ENCODE measurements at places on chromosomes 3 and 15. TPM values are rescaled to one million over a fixed set of nuclear protein-coding genes. Genes with fewer than 3 reads are reported as not detected.
A peak's percentile ranks its signal among the peaks of the same experiment; 100 is the strongest.

DNA sequence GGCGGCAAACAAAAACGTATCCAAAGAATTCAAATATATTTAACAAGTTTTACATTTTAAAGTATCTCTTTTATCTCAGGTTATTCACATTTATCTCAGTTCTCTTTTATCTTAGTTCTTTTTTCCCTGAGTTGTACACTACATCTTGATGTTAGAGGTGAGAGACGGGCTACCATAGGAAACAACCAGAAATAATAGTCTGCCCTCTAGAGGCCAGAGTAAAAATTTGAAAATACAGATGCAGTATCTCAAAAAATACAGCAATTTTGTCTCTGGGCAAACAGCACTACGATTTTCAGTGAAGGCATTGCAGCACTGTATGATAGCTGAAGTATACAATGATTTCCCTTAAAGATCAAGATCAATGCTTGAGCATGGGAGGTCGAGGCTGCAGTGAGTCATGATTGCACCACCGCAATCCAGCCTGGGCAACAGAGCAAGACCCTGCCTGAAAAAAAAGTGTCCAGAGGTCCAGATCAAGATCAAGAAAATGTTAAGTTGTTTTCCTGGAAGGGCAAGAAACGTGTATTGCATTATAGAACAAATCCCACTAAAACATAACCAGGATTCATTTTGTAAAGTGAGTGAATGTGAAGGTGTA lies 82.6 kb upstream of the ATP11B start:
- no peaks in the 10 kb centered on the region for H3K27me3 ChIP-seq
- no peak overlapping the region for H3K4me3 ChIP-seq
- DNase-seq, result no peak
- H3K27ac ChIP-seq, result no peak overlapping the region
- H3K36me3 ChIP-seq, result no peaks in the 10 kb centered on the region

GRCh38 chr3:55434789-55435188 lies 52.3 kb downstream of the WNT5A start:
- H3K27ac ChIP-seq, result no peak overlapping the region
- no peaks in the 10 kb centered on the region for H3K27me3 ChIP-seq
- DNase-seq, result peak; percentile 44
- no peaks in the 10 kb centered on the region for H3K4me1 ChIP-seq
- no peak overlapping the region for H3K4me3 ChIP-seq

The SPTSSB gene
- total RNA-seq, result not detected

GRCh38 chr3:114758831-114759699 lies 388.0 kb downstream of the ZBTB20 start:
- H3K4me1 ChIP-seq, result peaks cover 4% of the 10 kb centered on the region
- peak overlapping the region; percentile 2 for H3K4me3 ChIP-seq
- no peak for DNase-seq
- peak overlapping the region; percentile 31 for H3K27ac ChIP-seq
- no peaks in the 10 kb centered on the region for H3K36me3 ChIP-seq

The SLC38A3 gene
- not detected for total RNA-seq

DNA sequence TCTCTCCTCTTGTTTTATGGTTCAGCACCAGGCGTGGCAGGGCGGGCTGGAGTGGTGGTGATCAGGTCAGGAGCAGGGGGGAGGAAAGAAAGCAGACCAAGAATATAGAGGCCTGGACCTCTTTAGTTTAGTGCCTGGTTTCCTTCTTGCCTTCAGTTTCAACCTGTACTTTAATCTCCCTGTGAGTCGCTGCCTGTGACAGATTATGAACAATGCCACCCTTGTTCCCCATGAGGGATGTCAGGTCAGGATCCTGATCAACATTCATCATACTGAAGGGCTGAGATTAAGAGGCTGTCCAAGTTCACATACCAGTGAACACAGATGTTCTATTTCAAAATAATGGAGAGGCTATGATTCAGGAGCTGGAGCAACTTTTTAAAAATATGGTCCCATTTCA lies 11.4 kb downstream of the ENTPD3 start:
- H3K27me3 ChIP-seq, result no peaks in the 10 kb centered on the region
- no peak overlapping the region for H3K27ac ChIP-seq
- no peak overlapping the region for H3K4me3 ChIP-seq

DNA sequence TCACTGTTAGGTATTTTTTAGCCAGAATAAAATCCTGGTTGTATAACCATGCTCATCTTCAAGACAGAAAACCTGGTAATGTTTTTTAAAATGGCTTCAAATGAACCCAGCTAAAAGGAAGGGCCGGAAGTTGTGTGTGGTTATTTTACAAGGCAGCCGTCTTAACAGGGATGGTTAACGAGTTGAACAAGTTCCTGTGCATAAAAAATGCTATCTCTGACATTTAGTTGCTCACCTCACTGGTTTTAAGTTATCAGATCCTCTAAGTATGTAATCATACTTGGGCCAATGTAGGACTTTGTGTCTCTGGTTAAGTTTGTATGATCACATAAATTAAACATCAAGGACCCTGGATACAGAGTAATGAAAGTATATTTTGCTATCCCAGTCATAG lies 2.1 kb downstream of the ATP11B start:
- peak overlapping the region; percentile 99 for H3K27ac ChIP-seq
- no peaks in the 10 kb centered on the region for H3K27me3 ChIP-seq
- DNase-seq, result peak; percentile 50
- H3K4me3 ChIP-seq, result peak overlapping the region; percentile 96
- no peaks in the 10 kb centered on the region for H3K36me3 ChIP-seq

DNA sequence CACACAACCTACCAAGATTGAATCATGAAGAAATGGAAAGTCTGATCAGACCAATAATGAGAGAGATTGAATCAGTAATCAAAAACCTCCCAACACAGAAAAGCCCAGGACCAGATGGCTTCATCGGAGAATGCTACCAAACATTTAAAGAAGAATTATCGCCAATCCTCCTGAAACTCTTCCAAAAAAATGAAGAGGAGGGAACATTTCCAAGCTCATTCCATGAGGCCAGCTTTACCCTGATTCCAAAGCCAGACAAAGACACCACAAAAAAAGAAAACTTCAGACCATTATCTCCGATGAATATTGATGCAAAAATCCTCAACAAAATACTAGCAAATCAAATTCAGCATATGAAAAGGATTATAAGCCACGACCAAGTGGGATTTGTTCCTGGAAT lies 94.1 kb downstream of the SENP2 start:
- DNase-seq, result no peak
- H3K4me3 ChIP-seq, result no peak overlapping the region
- no peaks in the 10 kb centered on the region for H3K27me3 ChIP-seq
- H3K36me3 ChIP-seq, result no peaks in the 10 kb centered on the region
- H3K4me1 ChIP-seq, result no peaks in the 10 kb centered on the region

DNA sequence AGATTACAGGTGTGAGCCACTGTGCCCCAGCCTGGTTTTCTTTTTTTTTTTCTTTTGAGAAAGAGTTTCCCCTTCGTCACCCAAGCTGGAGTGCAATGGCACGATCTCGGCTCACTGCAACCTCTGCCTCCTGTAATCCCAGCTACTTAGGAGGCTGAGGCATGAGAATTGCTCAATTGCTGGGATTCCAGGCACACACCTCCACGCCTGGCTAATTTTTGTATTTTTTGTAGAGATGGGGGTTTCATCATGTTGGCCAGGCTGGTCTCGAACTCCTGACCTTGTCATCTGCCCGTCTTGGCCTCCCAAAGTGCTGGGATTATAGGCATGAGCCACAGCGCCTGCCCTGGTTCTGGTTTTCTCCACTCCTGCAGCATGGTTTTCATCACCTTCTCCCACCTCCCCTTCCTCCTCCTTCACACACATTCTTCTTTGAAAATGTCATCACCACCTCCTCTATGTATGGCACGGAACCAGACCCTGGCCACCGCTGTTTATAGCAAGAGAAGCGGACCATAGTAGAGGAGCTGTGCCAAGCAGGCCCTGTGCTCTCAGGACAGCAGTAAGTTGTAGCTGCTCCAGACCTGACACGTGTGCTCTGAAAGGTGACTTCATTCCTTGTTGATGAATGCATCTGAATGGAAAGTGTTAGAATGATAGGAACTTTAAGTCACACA lies 14.6 kb upstream of the AHSG start:
- H3K27me3 ChIP-seq, result no peaks in the 10 kb centered on the region
- no peaks in the 10 kb centered on the region for H3K36me3 ChIP-seq
- no peaks in the 10 kb centered on the region for H3K4me1 ChIP-seq
- no peak overlapping the region for H3K27ac ChIP-seq
- H3K4me3 ChIP-seq, result no peak overlapping the region
- DNase-seq, result no peak

The OR5H6 gene
- not detected for total RNA-seq

The CORO2B gene
- total RNA-seq, result 1.9 TPM

The PSMD2 gene
- 206 TPM for total RNA-seq

DNA sequence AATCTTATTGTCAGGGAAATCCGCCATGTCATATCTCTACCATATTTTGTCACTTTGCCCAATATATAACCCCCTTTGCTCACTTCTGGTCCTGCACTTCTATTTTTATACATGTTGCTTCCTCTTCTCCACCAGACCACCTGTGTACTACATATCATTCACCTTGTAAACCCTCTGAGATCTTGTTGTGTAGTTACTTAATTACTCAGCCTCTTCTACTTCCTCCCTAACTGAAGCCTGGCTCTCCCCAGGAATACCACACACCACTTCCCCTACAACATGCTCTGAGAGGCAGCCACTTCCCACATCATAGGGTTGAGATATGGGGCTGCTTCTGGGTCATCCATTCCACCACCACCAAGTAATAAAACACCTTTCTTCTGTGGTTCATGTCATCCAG lies 10.0 kb downstream of the HEXA start:
- peak; percentile 18 for DNase-seq
- H3K27ac ChIP-seq, result no peak overlapping the region
- H3K4me1 ChIP-seq, result peaks cover 5% of the 10 kb centered on the region

GRCh38 chr3:158492685-158493084 lies 78.3 kb upstream of the MLF1 start:
- no peaks in the 10 kb centered on the region for H3K36me3 ChIP-seq
- H3K27ac ChIP-seq, result peak overlapping the region; percentile 19
- no peak overlapping the region for H3K4me3 ChIP-seq
- H3K27me3 ChIP-seq, result no peaks in the 10 kb centered on the region
- no peaks in the 10 kb centered on the region for H3K4me1 ChIP-seq

The TP63 gene
- not detected for total RNA-seq

The CCR1 gene
- 4.4 TPM for total RNA-seq

The LDHAL6B gene
- not detected for total RNA-seq

The LRRC34 gene
- total RNA-seq, result not detected

DNA sequence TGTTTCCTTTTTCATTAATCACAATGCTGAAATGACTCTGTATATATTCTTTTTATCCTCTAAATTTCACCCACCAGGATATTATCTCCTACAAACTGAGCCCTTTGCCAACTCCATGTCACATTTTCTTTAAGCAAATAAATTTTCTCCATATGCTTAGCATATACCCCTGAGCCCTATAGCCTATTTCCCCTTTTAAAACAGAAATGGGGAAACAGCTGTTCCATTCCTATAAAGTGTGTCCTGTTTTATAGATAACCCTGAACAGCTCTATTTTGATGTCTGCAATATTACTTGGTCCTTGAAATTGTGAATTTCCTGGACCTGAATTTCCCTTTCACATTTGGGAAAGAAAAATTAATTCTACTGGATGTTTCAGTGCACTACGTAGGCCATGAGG lies 15.6 kb upstream of the FILIP1L start:
- no peak overlapping the region for H3K4me3 ChIP-seq
- DNase-seq, result no peak
- H3K4me1 ChIP-seq, result no peaks in the 10 kb centered on the region
- H3K36me3 ChIP-seq, result no peaks in the 10 kb centered on the region
